Stimulated activated CD4-positive, alpha-beta T cell treated with anti-CD3 and anti-CD28 coated beads, TNF-alpha, amount 100 ng/mL, for 1 hour (primary cell): ENCODE measurements at places on chromosomes 4 and X.

- DNase-seq, result no peak
These were observed 19.2 kb downstream of the SUPT20HL2 start for GRCh38 chrX:24294619-24295018.

DNA sequence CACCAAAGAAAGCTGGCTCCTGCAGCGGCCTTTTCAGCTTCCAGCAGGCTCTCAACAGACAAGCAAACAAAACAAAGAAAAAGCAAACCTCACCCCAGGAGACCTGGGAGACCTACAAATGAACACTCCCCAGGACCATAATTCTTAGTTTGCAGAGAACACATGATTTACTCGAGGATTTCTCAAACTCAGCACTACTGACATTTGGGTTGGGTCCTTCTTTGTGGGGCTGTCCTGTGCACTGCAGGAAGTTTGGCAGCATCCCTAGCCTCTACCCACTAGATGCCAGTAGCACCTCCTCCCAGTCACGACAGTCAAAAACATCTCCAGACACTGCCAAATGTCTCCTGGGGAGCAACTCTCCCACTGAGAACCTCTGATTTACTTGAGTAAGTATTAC lies 21.9 kb downstream of the APOO start:
- no peak for DNase-seq

DNA sequence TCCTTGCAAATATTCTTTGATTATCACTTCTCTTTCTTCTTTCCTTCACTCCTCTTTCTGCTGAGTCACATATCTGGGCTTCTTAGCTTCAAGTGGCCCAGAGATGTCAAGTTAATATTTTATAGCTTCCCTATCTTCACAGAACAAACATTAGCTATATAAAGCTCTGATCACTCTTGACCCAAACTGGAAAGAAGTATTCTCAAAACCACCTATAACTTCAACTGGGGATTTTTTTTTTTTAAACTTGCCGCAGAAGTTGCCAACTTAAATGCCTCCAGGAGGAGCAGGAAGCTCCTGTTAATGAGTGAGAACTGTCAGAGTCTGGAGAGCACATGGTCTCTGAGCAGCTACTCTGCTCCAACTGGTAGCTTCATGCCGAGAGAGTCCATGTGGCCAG lies 233.3 kb upstream of the EDNRA start:
- DNase-seq, result no peak

GRCh38 chrX:3271834-3272186 lies 74.6 kb downstream of the MXRA5 start:
- DNase-seq, result no peak

DNA sequence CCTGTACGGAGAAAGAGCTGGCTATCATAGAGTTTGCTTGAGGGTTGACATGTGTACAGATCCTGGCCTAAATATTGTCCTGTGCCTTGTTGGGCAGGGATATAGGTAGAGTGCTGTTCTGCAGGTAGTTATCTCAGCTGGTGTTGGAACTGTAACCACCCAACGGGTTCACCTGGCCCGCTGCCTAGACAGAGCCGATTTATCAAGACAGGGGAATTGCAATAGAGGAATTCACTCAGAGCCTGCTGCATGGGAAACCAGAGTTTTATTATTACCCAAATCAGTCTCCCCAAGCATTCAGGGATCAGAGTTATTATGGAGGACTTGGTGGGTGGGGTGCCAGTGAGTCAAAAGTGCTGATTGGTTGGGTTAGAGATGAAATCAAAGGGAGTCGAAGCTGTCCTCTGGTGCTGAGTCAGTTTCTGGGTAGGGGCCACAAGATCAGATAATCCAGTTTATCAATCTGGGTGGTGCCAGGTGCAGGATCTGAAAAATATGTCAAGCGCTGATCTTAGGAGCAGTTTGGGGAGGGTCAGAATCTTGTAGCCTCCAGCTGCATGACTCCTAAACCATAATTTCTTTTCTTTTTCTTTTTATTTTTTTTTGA lies 42.5 kb upstream of the XIAP start:
- DNase-seq, result no peak
